Renal cortex interstitium (tissue), 15 donors: ENCODE measurements at places on chromosomes 1 and 21. TPM values are rescaled to one million over a fixed set of nuclear protein-coding genes. Genes with fewer than 3 reads are reported as not detected.

The KCNJ9 gene
- 0.09 TPM for polyA plus RNA-seq

The SLC35F3 gene
- 0.42 TPM for polyA plus RNA-seq

The THEM5 gene
- polyA plus RNA-seq, result 1.5 TPM

The TLCD4 gene
- polyA plus RNA-seq, result 7.1 TPM

The FAM131C gene
- polyA plus RNA-seq, result 1.9 TPM

The SUSD4 gene
- 14.5 TPM for polyA plus RNA-seq

DNA sequence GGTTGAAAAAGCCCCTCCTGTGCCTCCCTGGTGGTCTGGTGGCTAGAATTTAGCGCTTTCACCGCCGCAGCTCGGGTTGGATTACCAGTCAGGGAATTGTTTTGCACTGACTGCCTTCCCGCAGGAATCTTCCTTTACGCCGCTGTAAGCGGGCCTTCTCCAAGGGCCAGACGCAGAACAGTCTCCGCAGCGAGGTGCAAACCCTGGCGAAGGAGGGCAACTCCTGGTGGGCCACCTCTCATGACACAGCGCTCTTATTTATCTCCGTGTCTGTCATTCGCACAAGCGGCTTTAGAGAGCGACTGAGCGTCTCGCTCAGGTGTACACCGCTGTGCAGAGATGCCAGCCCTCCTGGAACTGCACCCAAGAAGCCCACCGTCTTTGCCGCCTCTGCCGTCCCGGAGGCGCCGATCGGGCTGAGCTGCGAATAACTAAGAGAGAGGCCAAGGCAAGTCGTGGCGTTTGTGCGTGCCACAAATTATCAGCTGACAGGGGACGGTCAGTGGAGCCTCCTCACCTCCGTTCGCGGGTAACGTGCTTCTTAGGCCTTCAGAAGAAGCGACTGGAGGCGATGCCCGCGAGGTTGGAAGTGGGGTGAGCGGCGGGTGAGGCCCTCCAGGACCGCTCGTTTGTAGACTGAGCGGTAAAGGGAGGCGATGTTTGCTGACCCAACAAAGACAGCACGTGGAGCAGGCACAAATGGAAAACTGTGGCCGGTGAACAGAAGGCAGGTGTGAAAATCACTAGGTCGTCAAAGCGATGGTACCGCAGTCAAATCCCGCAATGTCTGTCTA, 93.5 kb downstream of the PRKAB2 start:
- no peak for DNase-seq

DNA sequence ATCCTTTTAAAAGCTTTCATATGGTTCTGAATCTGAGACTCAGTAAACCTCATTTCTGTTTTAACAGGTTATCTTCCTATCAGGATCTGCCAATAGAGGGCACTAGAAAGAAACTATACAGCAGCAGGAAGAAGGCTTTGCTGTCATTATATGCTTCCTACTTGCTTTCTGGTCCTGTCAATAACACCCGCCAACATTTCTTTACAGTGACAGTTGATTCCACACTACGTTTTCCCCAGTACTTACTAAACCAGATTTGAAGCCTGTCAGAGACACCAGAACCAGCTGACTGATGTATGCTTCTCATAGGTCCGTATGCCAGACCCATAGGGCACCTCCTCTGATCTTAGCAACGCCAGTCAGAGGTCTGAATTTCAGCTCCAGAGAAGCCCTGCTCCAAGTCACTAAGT, 341.0 kb upstream of the NEGR1 start:
- peak; percentile 26 for DNase-seq

DNA sequence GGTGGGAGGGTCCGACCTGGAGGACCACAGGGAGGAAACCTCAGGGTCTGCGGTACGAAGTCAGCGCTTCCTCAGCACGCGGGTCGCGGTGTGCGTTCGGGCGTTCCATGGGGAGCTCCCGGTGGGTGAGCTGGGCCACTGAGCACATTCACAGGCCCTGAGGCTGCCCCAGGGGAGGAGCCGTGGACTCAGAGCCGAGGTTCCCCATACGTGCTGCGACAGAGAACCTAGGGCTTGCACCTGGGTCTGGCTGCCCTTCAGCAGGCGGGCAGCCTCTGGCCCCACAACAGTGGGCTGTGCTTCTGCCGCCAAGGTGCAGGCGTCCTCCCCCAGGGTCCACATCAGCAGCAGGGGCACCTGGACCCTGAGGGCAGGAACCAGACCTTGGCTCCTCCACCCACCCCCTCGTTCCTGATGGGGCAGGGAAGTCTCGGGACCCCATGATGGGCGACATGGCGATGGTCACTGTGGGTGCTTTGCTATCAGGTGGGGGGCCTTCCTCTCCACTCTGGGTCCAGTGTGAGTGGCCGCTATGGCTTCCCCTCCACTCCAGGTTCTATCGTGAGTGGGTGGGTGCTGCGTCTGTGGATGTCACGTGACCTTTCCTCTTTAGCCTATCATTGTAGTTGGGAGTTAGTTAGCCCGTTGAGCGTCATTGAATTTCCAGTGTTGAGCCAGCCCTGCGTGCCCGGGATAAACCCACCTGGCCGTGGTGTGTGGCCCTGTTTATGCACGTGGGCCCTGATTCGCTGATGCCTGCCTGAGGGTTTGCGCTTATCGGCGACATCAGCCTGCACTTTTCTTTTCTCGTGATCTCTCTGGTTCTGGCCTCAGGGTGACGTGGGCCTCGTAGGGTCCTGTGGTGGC, 27.9 kb downstream of the FTCD start:
- DNase-seq, result no peak

- no peak for DNase-seq
These were observed 34.7 kb upstream of the LRRC3 start for GRCh38 chr21:44420416-44421205.

- no peak for DNase-seq
These were observed 444.7 kb downstream of the ADGRL2 start for GRCh38 chr1:82245345-82246014.

DNA sequence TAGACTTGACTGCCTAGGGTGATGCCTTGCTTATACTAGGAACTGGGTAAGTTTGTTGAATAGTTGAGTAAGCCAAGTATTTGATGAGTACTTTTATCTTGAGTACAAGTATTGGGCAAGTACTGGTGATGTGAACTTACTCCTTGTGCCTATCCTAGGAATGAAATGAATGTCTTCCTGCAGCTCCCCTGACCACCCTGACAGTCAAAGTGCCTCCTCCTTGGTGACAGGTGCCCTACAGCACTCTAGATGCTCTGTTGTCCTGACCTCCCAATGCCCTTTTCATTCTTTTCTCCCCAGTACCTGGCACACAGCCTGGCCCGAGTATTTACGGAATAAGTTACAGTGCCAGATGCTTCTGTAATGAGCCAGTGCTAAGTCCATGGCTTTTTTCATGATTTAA, 25.5 kb downstream of the PCSK9 start:
- DNase-seq, result no peak

DNA sequence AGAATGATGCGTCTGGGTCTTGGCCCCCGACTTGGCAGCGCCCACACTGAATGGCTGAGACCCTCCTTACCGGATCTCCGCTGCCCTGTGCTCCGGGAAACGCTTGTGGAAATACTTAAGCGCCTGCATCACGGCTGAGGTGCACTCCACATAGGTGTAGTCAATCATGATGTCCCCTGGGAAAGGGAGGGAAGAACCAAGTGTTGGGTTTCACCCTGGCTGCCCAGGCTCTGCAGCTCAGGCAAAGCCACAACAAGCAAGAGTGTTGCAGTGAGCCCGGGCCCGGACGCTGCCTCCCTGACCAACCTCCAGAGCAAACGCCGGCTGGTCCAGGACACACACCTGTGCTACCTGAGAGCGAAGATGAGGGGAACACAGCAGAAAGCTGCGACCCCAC, 21.5 kb upstream of the SPATC1L start:
- no peak for DNase-seq

DNA sequence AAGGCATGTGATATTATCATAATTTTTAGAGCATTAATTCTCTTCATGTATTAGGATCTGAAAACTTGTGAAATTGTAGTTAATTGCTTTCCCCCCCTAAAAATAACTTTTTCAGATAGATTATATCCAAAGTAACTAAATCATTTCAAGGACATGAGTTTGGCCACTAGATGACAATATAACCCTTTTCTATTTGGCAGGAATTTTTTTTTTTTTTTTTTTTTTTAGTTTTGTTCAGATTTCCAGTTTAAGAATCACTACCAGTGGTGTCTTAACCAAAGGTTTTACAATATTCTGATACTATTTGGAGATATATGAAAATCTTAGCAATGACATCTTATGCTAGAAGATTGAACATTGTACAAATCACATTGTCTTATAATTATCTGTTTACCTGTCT, 370.8 kb downstream of the AMY1C start:
- no peak for DNase-seq

- no peak for DNase-seq
These were observed 45.4 kb downstream of the GRHL3 start for GRCh38 chr1:24364605-24364974.

- no peak for DNase-seq
These were observed 15.7 kb upstream of the FGR start for GRCh38 chr1:27650539-27651175.

- no peak for DNase-seq
These were observed 31.4 kb downstream of the RABGAP1L start for GRCh38 chr1:174190691-174191199.
